M059J (cell line): ENCODE measurements at places on chromosomes 3 and 15. TPM values are rescaled to one million over a fixed set of nuclear protein-coding genes. Genes with fewer than 3 reads are reported as not detected.

GRCh38 chr3:83662381-83662960, 1296.3 kb upstream of the CADM2 start:
- DNase-seq, result no peak

DNA sequence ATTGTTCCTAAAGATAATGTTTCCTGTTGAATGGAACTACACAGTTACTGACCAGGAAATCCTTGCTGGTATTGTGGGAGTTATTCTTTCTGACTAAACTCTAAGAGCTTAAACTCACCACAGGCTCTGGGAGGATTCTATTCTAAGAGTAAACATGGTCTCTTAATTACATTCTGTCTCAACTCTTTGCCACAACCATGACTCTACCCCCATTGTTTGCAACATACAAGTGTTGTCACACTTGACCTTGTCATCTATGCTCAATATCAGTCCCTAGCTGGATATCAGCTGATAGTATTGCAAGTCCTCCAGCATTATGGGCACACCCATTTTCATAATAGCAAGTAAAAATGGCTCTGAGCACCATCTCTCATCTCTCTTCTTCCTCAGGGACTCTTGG, 29.6 kb upstream of the SECISBP2L start:
- DNase-seq, result no peak

GRCh38 chr15:32877252-32878019, 159.6 kb downstream of the GREM1 start:
- DNase-seq, result peak; percentile 59

DNA sequence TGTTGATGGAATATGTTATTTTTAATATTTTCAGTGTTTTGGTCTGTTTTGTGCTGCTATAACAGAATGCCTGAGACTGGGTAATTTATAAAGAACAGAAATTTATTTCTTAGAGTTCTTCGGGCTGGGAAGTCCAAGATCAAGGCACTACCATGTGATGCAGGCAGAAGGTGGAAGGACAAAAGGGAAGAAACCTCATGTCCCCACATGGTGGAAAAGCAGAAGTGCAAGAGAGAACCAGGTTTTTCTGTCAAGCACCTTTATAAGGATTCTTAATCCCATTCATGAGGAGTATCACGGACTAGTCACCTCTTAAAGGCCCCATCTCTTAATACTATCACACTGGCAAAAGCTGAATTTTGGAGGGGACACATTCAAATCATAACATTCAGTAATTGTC, 57.9 kb upstream of the EPHB3 start:
- no peak for DNase-seq

DNA sequence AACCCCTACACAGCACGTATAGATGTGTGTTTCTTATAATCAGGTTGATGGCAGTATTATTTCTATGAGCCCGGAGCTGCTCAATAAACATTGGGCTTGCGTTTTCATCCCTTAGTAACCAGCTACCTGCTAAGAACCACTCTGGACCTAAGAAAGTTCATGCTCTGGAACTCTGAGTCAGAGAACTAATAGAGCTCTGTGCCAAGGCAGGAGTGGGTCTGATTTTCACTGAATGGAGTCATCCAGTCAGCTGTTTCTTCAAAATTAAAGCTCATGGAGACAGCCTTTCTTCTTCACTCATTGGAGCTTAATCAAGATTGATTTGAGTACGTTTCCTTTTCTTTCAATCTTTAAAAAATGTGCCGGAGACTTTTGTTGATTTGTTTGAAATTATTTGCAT, 145.7 kb downstream of the BBX start:
- DNase-seq, result no peak

DNA sequence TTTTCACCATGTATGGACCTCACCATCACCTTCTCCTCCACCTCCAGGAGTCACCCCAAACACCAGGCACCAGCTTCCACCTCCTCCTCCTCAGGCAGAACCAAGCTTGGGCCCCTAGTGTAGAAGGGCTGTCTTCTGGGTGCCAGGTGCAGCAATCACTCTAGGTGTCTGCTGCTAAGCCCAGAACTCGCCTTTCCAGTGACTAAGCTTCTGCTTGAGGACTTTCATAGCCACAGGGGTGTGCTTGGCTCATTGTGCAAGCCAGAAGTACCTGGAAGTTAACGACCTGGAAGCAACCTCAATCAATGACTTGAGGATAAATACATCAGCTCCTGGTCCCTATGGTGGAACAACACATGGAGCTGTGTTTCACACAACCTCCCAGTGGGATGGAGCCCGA, 49.8 kb upstream of the PXYLP1 start:
- DNase-seq, result no peak

DNA sequence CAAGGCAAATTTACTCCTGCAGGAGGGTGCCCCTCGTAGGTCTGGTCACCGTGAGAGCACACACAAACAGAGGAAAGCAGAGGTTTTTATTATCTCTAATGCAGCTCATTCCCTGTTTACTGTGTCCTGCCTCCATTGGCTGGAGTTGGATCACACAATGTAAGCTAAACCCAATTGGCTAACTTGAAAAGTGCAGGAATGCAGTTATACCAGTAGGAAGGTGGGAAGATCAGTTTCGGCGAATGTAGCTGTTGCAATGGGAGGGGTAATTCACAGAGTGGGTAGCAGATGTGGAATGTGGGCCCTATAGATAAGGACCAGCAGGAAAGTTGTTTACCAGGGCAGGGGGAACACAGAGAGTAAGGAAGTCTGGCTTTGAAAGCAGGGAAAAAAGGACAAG, 42.5 kb upstream of the NPAP1 start:
- DNase-seq, result no peak

The PPIB gene
- 814 and 1,026 TPM in 2 replicates for total RNA-seq

The LMAN1L gene
- not detected in 2 replicates for total RNA-seq

The EFCC1 gene
- not detected in 2 replicates for total RNA-seq

The CELSR3 gene
- 3.8 and 5.2 TPM in 2 replicates for total RNA-seq

The RBP2 gene
- not detected in 2 replicates for total RNA-seq

The DPPA2 gene
- total RNA-seq, result not detected in 2 replicates

The ANKRD63 gene
- total RNA-seq, result not detected in 2 replicates

The FAM174B gene
- total RNA-seq, result 19.9 and 20.1 TPM in 2 replicates
